ENCODE measurements at places on chromosomes 6 and 20.

DNA sequence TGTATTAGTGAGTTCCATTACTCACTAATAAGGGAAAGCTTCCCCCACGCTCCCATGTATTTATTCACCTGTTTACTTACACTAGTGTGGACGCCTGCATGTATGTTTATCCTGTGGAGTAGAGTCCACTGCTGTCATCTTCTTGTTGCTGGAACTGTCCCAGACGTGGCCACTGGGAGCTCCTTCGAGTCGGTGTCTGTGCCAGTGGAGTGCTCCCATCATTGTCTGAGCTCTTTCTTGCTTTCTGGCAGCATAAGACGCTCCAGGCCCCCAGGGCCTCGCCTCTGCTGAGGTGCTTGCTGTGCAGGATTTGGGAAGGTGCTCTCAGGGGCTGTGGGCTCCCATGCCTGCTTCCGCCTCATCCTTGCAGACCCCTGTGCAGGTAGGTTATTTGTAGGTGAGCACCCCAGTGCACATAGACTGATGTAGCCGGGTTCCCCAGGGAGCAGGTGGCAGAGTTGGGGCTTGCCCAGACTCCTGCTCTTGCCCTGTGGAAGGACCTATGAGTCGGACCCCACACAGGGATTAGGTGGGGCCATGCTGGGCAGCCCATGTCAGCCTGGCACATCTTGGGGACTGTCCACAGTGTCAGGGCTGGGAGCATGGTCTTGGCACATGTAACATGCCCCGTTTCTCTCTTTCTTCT is 16.6 kb downstream of the PHACTR3 start:
- no peak overlapping the region for H3K4me3 ChIP-seq
- H3K4me1 ChIP-seq = no peaks in the 10 kb centered on the region
- H3K36me3 ChIP-seq = peaks cover 2% of the 10 kb centered on the region
- no peak overlapping the region for H3K27ac ChIP-seq
- no peaks in the 10 kb centered on the region for H3K27me3 ChIP-seq

DNA sequence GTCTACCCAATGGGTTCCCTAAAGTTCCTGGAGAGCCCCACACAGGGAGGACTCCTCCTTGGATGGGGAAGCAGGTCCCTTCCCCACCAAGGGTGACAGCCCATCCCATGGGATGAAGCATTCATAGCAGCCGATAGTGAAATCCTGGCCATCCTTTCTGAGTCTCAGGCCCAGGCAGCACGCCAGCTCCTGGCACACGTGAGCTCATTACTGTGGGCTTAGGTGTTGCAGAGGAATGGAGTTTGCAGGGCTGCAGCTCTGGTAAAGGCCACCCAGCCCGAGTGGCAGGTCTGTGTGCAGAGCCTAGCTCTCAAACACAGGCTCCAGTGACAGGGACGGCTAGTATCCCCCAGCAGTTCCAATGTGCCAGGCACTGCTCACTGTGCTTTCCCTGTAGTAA is 31.0 kb downstream of the SIRPA start:
- DNase-seq = no peak
- H3K27ac ChIP-seq = no peak overlapping the region
- no peaks in the 10 kb centered on the region for H3K27me3 ChIP-seq
- peaks cover 4% of the 10 kb centered on the region for H3K36me3 ChIP-seq

GRCh38 chr6:164296411-164296810 is 881.9 kb downstream of the QKI start:
- no peak overlapping the region for H3K4me3 ChIP-seq
- DNase-seq = no peak
- no peaks in the 10 kb centered on the region for H3K4me1 ChIP-seq
- H3K36me3 ChIP-seq = peaks cover 3% of the 10 kb centered on the region

- DNase-seq = no peak
- no peaks in the 10 kb centered on the region for H3K4me1 ChIP-seq
- H3K27me3 ChIP-seq = no peaks in the 10 kb centered on the region
- peak overlapping the region; percentile 16 for H3K4me3 ChIP-seq
- H3K36me3 ChIP-seq = 0 out of 2 replicates have a peak, but pooled peaks cover 3% of the 10 kb centered on the region
- H3K27ac ChIP-seq = no peak overlapping the region
These were observed 6.8 kb upstream of the EZR start for GRCh38 chr6:158825951-158826306.

DNA sequence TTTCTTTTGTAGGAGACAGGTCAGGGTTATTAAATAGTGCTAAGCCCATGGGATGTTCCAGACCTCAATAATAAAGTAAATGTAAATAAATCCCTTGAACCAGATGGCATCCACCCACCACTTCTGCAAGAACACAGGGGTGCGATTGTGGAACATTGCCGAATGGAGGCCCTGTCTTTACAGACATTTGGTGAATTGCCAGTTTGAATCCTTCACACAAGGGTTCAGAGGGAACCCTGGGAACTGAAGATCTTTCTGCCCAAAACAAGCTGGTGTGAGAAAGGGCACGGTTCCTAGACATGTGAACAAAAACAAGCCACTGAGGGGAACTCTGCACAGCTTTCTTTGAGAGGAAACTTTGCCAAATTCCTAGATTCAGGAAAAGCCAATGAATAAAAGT is 30.2 kb upstream of the RNF8 start:
- H3K4me1 ChIP-seq = no peaks in the 10 kb centered on the region
- H3K27me3 ChIP-seq = no peaks in the 10 kb centered on the region
- H3K4me3 ChIP-seq = no peak overlapping the region
- no peak overlapping the region for H3K27ac ChIP-seq
- DNase-seq = no peak

- H3K4me3 ChIP-seq = no peak overlapping the region
- H3K27me3 ChIP-seq = no peaks in the 10 kb centered on the region
- DNase-seq = no peak
- no peaks in the 10 kb centered on the region for H3K36me3 ChIP-seq
- H3K27ac ChIP-seq = no peak overlapping the region
These were observed 87.9 kb downstream of the LRFN2 start for GRCh38 chr6:40499215-40499614.

DNA sequence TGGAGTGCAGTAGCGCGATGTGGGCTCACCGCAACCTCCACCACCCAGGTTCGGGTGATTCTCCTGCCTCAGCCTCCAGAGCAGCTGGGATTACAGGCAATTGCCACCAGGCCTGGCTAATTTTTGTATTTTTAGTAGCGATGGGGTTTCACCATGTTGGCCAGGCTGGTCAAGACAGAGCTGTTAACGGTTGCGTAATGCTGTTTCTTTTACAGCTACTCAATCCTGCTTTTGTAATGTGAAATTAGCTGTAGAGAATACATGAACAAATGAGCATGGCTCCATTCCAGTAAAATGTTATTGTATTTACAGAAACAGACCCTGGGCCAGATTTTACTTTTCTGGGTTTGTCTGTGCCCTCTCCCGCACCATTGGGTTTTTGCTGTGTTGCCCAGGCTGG is 1.9 kb downstream of the PNLDC1 start:
- no peaks in the 10 kb centered on the region for H3K27me3 ChIP-seq
- no peak for DNase-seq
- H3K4me1 ChIP-seq = no peaks in the 10 kb centered on the region
- no peak overlapping the region for H3K4me3 ChIP-seq

DNA sequence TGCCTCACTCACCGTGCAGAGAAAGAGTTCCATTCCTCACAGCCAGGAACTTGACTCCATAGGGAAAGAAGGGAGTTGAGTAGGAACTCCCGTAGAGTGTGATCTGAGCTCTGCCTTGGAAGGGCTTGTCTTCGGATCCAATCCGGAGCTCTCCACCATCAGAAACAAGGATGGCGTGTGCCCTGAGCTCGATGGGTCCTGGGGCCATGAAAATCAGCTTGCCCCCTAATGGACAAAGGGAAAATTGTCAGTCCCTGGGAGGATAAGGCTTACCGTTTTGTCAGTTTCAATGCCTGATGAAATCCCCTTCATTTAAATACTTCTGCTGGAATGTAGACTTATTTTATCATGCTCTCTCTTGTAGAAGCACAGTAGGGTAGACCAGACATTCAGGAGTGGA is 153.3 kb downstream of the PKHD1 start:
- H3K27ac ChIP-seq = no peak overlapping the region
- H3K27me3 ChIP-seq = no peaks in the 10 kb centered on the region
- H3K4me1 ChIP-seq = no peaks in the 10 kb centered on the region
- peaks cover 11% of the 10 kb centered on the region for H3K36me3 ChIP-seq
- no peak overlapping the region for H3K4me3 ChIP-seq
- DNase-seq = peak; percentile 75

- DNase-seq = no peak
- H3K36me3 ChIP-seq = peaks cover 6% of the 10 kb centered on the region
- H3K4me3 ChIP-seq = no peak overlapping the region
- no peaks in the 10 kb centered on the region for H3K27me3 ChIP-seq
These were observed 21.3 kb downstream of the PLCB1 start for GRCh38 chr20:8153281-8153908.

DNA sequence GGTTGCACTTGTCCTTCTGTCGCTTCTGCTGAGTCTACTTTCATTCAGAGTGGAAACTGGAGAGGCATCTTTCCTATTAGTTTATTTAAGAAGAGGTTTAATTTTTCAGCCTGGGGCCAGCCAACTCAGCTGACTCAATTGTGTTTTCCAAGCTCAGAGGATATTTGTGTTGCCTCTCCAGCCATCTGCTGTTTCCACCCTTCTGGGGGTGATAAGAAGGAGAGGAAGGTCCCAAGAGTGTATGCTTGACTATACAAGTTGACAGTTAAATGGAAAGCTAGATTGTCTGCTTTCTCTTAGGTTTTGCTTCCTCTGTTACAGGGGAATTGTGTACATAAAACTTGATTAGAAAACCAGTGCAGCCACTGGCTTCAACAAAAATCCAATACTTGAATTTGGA is 3.0 kb downstream of the PSMF1 start:
- peaks cover 4% of the 10 kb centered on the region for H3K4me1 ChIP-seq
- no peak overlapping the region for H3K27ac ChIP-seq
- H3K27me3 ChIP-seq = no peaks in the 10 kb centered on the region
- H3K4me3 ChIP-seq = no peak overlapping the region
- peaks cover 41% of the 10 kb centered on the region for H3K36me3 ChIP-seq

- no peaks in the 10 kb centered on the region for H3K36me3 ChIP-seq
- no peak overlapping the region for H3K27ac ChIP-seq
- no peak for DNase-seq
- no peaks in the 10 kb centered on the region for H3K27me3 ChIP-seq
- peaks cover 5% of the 10 kb centered on the region for H3K4me1 ChIP-seq
- H3K4me3 ChIP-seq = no peak overlapping the region
These were observed 262.1 kb downstream of the HACE1 start for GRCh38 chr6:104597541-104598050.

- H3K4me1 ChIP-seq = no peaks in the 10 kb centered on the region
- H3K36me3 ChIP-seq = no peaks in the 10 kb centered on the region
- no peaks in the 10 kb centered on the region for H3K27me3 ChIP-seq
- no peak overlapping the region for H3K27ac ChIP-seq
- DNase-seq = no peak
- H3K4me3 ChIP-seq = no peak overlapping the region
These were observed 44.3 kb upstream of the PTGIS start for GRCh38 chr20:49612127-49612738.

GRCh38 chr6:137095651-137096238 is 51.0 kb upstream of the IL20RA start:
- H3K4me1 ChIP-seq = no peaks in the 10 kb centered on the region
- no peaks in the 10 kb centered on the region for H3K36me3 ChIP-seq
- H3K27me3 ChIP-seq = no peaks in the 10 kb centered on the region
- H3K4me3 ChIP-seq = no peak overlapping the region
- DNase-seq = no peak
- no peak overlapping the region for H3K27ac ChIP-seq

GRCh38 chr6:148708707-148709106 is 38.1 kb upstream of the UST start:
- no peak overlapping the region for H3K27ac ChIP-seq
- H3K4me3 ChIP-seq = no peak overlapping the region
- peaks cover 4% of the 10 kb centered on the region for H3K36me3 ChIP-seq

GRCh38 chr20:42338294-42339201 is 720.4 kb upstream of the CHD6 start:
- H3K27ac ChIP-seq = no peak overlapping the region
- no peaks in the 10 kb centered on the region for H3K36me3 ChIP-seq
- no peaks in the 10 kb centered on the region for H3K27me3 ChIP-seq
- no peak for DNase-seq
- no peak overlapping the region for H3K4me3 ChIP-seq

DNA sequence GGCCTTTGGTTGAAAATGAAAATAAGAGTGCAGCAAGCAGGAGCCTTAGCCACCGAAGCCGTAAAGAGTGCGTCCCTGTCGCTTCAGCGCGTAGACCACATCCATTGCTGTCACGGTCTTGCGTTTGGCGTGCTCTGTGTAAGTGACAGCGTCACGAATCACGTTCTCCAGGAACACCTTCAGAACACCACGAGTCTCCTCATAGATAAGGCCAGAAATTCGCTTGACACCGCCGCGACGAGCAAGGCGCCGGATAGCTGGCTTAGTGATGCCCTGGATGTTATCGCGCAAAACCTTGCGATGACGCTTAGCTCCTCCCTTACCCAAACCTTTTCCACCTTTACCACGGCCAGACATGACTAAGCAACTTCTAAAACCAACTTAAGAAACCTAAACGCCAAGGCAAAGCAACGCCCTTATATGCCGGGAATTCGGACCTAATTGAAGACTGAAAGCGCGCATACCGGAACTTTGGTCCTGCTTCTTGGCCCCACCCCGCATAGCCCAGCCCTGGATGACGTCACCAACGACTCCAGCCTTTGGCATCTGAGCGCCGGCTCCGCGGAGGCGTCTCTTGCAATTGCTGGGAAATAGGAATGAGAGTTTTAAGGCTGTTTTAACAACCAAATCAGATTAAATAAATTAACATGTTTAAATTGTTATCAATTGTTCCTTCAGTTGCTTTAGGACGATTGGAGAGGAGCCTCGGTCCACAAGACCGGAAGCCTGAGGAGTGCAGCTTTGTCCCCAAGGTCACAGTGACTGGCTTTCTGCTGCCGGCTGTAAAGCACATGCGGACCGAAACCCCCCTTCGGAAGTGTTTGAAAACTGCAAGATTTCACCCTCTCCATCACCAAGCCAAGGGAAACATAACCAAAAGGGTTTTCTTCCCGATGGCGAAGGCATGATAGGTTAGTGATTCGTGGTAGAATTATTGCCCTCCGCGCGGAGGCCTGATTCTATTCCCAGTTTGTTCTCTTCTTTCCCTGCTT is 79.6 kb upstream of the BTN3A2 start:
- no peaks in the 10 kb centered on the region for H3K27me3 ChIP-seq
- no peaks in the 10 kb centered on the region for H3K4me1 ChIP-seq
- H3K4me3 ChIP-seq = peak overlapping the region; percentile 86
- peak overlapping the region; percentile 87 for H3K27ac ChIP-seq
- peak; percentile 97 for DNase-seq

DNA sequence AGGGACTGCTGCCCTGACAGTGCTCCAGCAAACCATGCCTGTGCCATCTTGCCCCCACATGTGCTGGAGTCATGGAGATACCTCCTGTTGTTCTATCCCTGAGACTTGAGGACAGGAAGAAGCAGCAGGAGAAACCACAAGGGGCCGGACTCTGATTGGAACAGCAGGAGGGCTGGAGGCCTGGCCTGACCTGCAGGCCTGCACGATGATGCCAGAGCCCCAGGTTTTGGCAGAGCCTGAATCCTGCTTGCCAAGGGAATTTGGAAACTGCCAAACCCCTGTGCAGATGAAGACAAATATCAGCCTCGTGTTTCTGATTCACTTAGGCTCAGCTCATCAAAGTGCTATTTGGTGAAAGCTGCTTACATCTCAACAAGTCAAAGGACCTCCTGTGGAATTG is 177.6 kb downstream of the MAFB start:
- H3K4me1 ChIP-seq = no peaks in the 10 kb centered on the region
- H3K27ac ChIP-seq = no peak overlapping the region
- H3K36me3 ChIP-seq = no peaks in the 10 kb centered on the region
- DNase-seq = no peak
- H3K27me3 ChIP-seq = no peaks in the 10 kb centered on the region
- H3K4me3 ChIP-seq = no peak overlapping the region
